ENCODE measurements at places on chromosomes 6 and 20.

DNA sequence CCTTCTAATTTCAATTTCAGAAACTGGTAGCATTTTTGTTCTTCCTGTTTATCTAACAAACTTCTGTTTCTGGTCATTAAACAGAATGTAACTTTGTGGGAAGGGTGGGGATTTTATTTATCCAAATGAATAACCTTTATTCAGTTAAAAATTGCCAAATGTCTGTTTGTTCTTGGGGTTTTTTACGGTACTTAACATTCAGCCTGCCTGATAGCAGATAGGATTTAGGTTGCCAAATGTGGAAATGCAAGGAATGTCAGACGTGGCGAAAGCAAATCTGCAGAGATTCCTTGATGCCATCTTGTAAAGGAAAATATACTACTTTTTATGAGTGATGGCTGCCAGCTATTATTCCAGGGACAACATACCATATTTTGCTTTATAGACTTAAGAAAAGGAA, 95.7 kb downstream of the LYRM2 start:
- no peak for DNase-seq

DNA sequence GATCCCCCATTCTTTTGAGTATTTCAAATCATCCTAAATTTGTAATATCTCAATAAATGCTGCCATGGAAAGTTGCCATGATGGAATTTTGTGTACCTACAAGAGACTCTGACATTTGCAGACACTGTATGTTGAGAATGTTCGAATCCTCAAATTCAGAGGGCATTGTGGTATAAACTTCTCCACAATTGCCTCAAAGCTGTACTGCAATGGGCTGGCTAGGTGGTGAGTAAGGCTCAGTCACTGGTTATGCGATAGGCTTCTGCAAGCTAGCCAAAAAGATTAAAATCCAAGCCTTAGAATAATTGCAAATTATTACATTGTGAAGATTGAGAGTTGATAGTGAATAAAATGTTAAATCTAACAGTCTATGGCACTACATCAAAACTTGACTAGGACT, 130.2 kb upstream of the CEP162 start:
- no peak for DNase-seq

GRCh38 chr20:50218987-50219435, 28.4 kb downstream of the CEBPB start:
- DNase-seq, result no peak

GRCh38 chr6:37515712-37516075, 16.0 kb upstream of the CCDC167 start:
- no peak for DNase-seq

GRCh38 chr6:37783856-37784584, 35.5 kb upstream of the ZFAND3 start:
- DNase-seq, result no peak

GRCh38 chr6:39806278-39806677, 14.1 kb downstream of the DAAM2 start:
- no peak for DNase-seq

DNA sequence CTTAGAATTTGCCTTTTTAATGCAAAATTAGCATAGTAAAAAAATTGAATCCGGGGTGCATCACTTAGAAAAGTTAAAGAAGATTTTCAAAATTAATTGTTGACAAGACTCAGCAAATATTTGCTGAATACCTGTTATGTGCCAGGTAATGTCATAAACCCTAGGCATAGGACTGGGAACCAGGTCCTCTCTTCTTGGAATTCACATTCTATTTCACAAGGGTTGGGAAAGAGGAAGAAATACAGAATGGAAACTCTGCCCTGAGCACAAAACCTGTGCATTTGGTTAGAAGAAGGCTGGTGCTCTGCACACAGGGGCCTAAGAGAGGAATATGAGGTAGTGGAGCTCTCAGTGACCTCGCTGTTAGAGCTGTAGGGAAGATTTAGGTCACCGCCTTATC, 573.8 kb upstream of the AGPAT4 start:
- DNase-seq, result no peak

GRCh38 chr6:68328156-68328555, 306.9 kb upstream of the ADGRB3 start:
- no peak for DNase-seq

GRCh38 chr20:23832775-23833513, 6.4 kb upstream of the CST2 start:
- DNase-seq, result no peak

DNA sequence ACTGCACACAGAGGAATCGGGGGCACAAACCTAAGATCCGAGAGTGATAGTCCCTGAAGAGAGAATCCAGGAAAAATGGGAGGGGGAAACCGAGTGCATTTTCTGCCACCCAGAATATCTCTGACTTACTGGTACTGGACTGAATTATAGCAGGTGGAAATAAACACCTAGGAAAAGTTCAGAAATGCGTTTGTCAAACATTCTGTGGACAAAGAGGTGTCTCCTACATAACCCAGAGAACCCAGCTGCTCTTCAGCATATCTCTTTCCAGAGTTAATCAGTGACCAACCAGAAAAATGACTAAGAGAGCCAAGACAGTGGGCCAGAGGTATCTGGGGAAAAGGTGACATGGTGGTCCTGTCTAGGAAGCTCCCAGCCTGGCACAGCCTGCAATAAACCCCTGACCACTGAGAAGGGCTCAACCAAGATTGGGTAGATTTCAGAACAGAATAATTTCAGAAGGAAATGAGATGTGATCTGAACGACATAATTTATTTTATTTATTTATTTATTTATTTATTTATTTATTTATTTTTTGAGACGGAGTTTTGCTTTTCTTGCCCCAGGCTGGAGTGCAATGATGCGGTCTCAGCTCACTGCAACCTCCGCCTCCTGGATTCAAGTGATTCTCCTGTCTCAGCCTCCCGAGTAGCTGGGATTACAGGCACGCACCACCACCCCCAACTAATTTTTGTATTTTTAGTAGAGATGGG, 6.0 kb upstream of the VNN1 start:
- no peak for DNase-seq

DNA sequence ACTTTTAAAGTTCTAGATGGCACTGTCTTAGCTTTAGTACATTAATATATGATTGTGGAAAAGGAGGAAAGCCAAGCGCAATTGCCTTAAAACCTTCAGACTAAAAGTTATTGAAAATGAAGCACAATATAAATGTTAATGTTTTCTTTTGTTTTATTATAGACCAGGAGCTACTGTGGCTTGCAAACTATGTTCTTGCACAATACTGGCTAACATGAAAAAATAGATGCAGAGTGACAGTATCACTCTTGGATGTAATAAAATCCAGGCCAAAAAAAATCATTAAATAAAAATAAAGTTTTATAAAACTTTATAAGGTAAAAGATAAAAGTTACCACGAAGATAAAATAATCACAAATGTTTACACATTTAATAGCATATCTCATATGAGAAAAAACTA, 18.3 kb upstream of the PLN start:
- DNase-seq, result no peak

DNA sequence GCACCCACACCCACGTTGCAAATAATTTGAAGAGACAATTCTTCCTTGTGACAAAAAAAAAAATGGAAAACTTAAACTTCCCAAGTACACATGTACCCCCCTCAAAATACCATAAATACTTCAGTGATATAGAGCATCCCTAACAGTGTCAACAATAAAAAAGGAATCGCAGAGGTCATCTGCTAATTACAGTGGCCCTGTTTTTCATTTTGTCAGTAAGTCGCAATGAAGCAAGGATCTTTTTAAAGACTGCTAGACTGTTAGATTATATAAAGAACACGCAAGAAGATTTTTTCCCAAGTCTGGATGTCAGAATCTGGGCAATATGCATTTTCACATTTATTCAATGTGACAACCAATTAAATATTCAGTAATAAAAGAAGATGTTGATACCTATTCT, 93.9 kb downstream of the EPB41L2 start:
- DNase-seq, result no peak

DNA sequence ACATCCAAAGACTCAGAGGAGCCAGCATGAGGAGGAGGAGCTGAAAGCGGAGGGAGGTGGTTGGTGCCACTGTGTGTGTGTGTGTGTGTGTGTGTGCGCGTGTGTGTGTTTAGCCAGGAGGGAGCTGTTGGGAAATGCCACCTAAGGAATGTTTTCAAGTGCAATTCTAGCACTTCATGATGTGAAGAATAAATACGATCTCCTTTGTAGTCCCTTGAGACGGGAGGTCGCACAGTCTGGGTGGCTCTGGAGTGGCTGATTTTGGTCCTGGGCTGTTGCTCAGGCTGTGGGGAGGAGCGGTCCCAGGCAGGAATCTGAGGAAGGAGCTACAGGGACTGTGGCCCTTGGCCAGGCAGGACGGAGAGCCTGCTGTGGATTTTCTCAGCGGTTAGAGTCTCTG, 93.7 kb downstream of the PPP1R14C start:
- DNase-seq, result no peak

- no peak for DNase-seq
Measured at GRCh38 chr6:126268092-126268491, 71.8 kb upstream of the CENPW start.

- DNase-seq, result no peak
Measured at GRCh38 chr20:24782801-24783630, 166.1 kb upstream of the CST7 start.

DNA sequence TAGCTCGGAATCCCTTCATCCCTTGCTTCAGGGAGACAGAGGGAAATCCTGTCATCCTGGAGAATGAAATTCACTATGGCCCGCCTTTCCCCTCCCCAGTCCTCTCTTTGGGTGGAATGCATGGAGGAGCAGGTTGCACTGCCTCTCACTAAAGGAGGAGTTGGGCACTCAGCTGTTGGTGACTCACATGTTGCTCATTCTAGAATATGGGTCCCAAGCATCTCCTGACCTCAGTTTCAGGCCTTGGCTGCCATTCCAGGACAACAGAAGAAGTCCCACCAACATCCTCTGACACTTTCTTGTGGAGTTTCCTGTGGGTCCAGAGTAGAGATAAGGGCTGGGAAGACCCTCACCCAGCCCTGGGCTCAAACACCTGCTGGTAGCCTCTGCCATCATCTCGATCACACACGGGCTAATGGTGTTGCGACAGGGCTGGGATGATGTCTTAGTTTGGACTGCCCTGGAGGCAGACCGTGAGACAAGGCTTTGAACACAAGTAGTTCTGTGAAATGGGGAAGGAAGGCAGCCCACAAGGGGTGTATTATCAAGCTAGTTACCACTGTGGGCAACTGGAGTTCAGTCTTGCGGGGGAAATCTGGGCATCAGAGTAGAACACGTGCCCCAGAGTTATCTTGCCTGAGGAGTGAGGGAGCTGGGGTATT, 52.4 kb upstream of the RNF24 start:
- no peak for DNase-seq

GRCh38 chr6:25263657-25264056, 15.5 kb upstream of the CARMIL1 start:
- no peak for DNase-seq

DNA sequence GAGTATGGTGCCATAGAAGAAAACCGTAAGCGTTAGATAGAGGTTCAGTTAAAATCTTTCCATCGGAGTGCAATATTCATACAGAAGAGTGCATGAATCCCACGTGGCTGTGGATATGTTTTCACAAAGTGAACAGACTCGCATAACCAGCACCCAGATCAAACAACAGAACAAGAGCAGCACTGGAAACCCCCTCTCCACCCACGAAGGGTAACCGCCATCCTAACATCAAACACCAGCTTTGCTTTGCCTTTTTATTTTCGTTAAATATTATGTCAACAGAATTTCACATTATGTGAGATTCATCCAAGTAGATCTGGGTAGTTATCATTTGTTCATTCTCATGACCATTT, 4.7 kb downstream of the GTSF1L start:
- DNase-seq, result no peak

GRCh38 chr20:23596579-23597250, 9.0 kb downstream of the CST9 start:
- no peak for DNase-seq
